Stimulated activated CD4-positive, alpha-beta T cell treated with anti-CD3 and anti-CD28 coated beads, Interleukin-1b, Interleukin-23, amount 100 ng/mL, for 1 hour (primary cell): ENCODE measurements at places on chromosomes 5 and 9.

DNA sequence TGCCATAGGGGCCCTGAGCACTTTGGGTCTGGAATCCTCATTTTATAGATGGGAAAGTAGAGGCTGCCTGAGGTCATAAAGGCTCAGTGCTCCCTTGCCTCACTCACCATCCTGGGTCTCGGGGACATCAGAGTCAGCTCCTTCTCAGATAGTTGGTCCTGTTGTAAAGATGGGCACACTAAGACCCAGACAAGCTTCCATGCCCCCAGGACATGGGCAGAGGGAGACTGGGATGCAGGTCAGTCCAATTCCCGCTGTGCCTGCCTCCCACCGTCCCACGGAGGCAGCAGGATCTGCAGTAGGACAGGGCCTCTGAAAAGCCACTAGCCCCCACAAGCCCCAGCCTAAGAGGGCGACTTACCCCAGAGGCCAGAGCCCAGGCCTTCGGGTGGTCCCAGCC lies 19.0 kb upstream of the SUSD3 start:
- DNase-seq = no peak

- DNase-seq = no peak
These were observed 244.5 kb downstream of the NR2F1-AS1 start for GRCh38 chr5:93336330-93337110.

DNA sequence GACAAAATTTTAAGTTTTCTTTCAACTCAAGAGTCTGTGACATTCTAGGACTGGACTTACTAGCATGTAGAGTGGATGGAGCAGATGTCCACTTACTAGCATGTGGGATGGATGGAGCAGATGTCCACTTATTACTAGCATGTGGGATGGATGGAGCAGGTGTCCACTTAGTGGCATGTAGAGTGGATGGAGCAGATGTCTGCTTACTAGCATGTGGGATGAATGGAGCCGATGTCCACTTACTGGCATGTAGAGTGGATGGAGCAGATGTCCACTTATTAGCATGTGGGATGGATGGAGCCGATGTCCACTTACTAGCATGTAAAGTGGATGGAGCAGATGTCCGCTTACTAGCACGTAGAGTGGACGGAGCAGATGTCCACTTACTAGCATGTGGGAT lies 2.4 kb downstream of the SLC36A1 start:
- DNase-seq = no peak

DNA sequence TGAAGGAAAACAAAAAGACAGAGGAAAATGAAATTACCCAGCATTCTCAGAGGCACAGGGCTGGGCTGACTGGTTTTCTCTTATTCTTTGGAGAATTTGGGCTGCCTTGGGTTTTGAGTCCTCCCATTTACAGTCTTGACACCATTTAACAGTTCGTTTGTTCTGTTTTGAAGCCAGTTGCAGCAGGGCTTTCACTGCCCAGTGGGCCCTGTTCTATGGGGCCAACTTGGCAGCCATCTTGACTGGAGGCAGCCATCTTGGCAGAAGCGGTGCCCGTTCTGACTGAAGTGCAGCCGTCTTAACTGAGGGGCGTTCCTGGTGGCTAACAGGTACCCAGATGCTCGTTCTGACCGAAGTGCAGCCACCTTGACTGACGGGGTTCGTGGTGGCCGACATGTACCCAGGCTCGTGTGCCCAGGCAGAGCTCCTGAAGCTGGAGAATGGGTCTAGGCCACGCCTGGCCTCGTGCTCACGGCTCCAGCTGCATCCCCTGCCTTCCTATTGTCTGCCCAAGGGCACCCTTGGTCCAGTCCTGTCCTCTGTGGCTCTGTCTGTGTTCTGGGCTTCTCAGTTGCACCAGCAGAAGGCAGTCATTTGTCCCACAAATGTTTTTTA lies 164.4 kb downstream of the GAPVD1 start:
- no peak for DNase-seq

GRCh38 chr9:6845880-6846279 lies 88.1 kb downstream of the KDM4C start:
- DNase-seq = no peak

DNA sequence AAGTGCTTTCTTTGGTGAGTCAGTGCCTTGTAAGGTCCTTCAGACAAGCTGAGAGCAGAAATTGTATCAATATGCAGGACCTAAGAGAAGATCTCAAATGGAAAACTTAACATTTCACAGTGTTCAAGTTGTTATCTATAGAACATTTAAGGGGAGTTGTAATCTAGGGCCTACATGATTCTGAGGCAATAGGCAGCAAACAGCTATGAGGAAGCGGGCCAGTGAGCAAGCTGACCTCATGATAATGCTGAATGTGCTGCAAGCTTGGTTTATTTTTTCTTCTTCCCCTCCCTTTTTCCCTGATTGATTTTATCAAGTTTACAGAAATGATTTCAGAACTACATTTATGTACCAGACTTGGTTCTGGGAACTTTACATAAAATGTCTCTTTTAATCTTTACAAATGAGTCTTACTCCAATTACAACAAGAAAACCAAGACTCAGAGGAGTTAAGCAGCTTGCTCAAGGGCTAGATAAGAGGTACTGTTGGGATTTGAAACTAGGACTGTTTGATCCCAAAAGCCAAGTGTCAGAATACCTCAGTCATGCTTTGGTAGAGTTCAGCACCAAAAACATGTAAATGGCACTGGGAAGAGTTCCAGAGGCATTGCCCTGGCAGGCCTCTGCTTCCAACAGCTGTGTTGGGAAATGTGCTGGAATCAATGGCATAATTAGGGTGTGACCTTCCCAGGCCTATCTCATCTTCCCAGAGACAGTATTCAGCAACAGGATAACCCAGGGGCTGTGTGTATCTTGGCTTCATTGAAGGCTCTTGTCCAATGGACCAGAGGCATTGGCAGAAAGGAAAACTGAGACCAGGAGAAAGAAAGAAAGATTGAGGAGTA lies 130.1 kb downstream of the LRRC70 start:
- no peak for DNase-seq

DNA sequence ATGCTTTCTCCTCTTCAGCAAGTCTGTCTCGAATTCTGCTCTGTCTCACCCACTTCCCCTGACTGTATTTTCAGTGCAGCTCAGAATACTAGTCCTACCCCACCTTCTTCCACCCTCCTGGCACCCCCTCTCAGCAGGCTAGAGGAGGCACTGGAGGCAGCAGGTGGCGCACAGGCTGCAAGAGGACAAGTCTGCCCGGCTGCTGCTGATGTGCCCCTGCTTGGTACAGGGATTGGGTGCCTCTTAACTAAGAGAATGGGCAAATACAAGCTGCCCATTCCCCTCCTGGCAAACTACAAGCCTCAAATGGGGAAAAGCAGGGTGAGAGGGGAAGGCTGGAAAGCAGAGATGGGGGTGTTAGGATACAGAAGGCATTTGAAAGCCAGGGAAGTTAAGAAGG lies 5.1 kb downstream of the TLN1 start:
- DNase-seq = no peak

DNA sequence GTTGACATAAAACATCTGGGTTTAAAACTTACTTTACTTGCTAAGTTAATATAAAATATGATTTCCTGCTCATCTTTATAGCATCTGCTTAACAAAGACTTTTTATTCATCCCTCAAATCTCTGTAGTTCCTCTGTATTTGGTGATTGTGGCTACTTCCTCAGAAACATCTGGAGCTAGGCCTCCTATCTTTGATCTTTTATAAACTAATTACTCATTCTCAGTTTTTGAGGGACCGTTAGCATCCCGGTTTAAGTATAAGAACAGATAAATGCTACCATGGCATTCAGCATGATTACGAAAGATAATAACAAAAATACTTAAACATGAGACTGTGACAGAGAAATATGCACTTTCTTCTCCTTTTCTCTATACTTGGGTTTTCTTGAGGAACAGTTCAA lies 85.3 kb downstream of the SLC38A9 start:
- DNase-seq = no peak

DNA sequence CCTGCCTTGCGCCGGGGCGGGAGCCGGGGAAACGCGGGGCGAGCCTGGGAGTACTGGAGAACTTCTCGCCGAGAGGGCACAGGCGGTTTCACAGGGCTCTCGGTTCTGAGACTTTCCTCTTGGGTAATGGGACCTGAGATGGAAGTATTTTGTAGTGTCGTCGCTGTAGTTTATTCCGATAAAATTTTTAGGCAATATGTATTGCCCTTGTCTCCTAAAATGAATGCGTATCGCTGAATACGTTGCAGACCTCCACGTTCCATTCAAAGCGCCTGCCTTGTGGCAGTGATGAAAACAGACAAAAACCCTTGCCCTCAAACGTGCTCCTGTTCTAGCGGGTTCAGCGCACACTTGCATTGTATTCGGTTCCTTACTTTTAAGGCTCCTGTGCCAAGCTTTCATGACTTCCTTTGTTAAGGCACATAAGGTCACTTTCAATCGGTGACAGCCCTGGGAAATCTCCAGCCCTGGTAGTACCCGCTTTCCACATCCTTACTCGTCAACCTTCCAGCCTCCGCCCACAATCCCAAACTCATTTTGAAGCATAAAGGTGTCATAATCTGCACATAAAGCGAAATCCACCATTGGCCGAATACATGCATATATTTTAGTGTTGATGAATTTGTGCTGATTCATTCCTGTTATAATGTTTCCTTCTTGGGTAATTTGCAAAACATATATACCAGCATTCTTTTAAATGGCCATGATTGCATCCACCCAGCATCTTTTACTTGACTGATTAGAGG lies 694 bp downstream of the RMI1 start:
- no peak for DNase-seq

DNA sequence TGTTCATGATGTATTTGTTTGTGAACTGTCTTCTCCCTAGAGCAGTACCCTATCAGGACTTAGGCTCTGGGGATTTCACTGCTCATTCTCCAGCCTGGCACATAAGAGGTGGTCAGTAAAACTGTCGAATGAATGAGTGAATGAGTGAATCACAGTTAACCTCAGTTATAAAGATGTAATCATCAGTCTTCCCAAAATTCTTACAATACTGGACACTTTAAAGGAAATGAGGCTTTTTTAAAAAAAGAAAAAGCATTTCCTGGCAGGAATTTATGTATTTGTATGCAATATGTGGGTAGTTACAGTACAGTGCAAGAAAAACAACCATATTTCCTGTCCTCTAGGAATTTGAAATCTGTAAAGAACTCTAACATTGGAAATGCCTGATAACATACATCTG lies 59.6 kb downstream of the RAI14 start:
- no peak for DNase-seq

GRCh38 chr9:88339317-88339716 lies 48.9 kb upstream of the SPIN1 start:
- no peak for DNase-seq

- DNase-seq = no peak
These were observed 4.2 kb upstream of the SMAD5 start for GRCh38 chr5:136128481-136128880.

DNA sequence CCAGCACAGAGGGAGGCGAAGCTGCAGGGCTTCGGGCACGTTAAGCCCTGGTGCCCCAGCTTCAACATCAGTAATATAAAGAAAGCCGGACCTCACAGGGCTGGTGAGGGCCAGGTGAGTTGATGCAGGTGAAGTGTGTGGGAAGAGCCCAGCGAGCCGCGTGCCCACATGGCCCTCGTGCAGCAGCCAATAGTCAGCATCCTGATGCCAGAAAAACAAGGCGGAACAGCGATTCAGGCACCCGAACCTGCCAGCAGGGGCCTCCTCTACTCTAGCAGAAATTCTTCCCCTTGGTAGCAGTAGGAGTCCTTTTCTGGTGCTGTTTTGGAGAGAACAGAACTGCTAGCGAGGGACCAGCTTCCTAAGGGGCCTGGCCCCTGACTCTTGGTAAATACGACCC lies 7.8 kb downstream of the MED10 start:
- DNase-seq = no peak

DNA sequence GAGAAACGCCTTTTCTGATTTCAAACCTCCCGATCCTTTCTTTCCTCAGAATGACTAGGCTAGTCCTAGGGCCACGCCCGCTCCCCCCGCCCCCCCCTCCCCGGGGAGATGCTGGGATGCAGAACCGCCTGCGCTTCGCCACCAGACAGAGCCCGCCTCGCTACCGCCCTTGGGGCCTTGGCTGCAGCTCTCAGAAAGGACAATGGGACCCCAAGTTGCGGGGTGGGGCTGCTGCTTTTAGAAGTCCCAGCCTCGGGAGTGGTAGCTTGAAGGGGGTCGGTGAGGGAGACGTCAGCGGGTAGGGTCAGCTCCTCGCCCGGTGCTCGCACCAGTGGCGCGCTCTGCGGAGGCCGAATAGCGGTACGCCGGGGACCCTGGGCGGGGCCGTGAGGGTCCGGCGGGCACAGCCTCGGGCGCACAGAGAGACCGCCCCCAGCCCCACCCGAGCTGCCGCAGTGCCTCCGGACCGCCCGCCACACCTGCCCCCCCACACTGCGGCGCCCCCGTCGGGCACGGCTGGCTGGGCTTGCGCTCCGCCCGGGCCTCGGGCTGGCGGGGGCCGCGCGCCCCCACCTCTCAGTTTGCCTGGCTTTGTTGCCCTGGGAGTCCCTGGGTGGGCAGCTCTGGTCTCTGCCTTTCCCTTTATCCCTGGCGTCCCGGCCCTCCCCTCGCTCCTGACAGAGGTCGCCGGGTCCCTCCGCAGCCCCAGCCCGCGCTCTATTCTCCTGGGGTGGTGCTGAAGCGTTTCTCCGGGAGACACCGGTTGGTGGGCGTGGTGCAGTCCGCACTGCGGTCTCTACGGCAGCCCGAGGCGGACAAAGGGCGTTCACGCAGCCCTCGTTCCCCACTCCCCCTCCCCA lies 1.2 kb downstream of the MAP1B start:
- DNase-seq = no peak

GRCh38 chr9:134630861-134631260 lies 10.7 kb upstream of the COL5A1 start:
- no peak for DNase-seq

GRCh38 chr5:128252196-128252595 lies 168.6 kb downstream of the SLC12A2 start:
- no peak for DNase-seq

GRCh38 chr9:14313378-14313940 lies 482 bp downstream of the NFIB start:
- DNase-seq = no peak

GRCh38 chr5:103210952-103211351 lies 47.6 kb upstream of the MACIR start:
- DNase-seq = no peak

- DNase-seq = no peak
These were observed 18.3 kb upstream of the MUSK start for GRCh38 chr9:110650261-110650660.

GRCh38 chr9:18798508-18799290 lies 234.3 kb downstream of the SAXO1 start:
- no peak for DNase-seq

GRCh38 chr5:112693301-112693700 lies 44.4 kb upstream of the APC start:
- no peak for DNase-seq

DNA sequence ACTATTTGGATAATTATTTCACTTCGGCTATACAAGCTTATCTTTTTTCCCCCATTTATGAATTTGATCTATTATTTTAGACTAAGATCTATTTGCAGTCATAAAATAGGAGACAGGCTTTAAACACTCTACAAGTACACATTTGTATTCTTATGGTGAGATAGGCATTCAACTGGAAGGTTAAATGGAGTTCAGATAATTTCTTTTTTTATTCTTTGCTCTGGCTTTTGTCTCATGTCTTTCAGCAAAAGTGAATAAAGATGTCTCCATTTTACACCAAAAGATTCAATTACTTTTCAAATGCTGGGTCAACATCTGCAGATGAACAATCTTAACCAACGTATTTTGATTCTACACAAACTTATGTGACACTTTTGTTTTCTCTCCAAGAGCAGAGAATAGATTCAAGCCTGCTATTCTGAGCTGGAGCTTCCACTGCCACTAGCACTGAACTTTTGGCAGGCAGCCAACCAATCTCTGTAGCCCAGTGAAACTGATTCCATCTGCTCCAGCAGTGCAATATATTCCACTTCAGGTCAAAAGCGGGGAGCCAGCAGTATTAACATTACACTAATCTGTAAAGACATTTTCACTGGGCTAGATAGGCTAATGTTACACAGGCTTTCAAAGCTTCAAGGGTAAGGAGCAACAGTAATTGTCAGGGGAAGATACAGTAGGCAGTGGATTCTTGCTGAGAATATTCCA lies 452.0 kb upstream of the ZNF608 start:
- no peak for DNase-seq
